Endothelial cell (in vitro differentiated cells): ENCODE measurements at places on chromosomes 5 and 9.
A peak's percentile ranks its signal among the peaks of the same experiment; 100 is the strongest.

- H3K4me1 ChIP-seq, result peaks cover 14% of the 10 kb centered on the region
- peaks cover 49% of the 10 kb centered on the region for H3K36me3 ChIP-seq
- H3K4me3 ChIP-seq, result peak overlapping the region; percentile 56
- H3K27me3 ChIP-seq, result peaks cover 12% of the 10 kb centered on the region
Observed at GRCh38 chr9:114033397-114034103, 44.5 kb downstream of the AMBP start.

DNA sequence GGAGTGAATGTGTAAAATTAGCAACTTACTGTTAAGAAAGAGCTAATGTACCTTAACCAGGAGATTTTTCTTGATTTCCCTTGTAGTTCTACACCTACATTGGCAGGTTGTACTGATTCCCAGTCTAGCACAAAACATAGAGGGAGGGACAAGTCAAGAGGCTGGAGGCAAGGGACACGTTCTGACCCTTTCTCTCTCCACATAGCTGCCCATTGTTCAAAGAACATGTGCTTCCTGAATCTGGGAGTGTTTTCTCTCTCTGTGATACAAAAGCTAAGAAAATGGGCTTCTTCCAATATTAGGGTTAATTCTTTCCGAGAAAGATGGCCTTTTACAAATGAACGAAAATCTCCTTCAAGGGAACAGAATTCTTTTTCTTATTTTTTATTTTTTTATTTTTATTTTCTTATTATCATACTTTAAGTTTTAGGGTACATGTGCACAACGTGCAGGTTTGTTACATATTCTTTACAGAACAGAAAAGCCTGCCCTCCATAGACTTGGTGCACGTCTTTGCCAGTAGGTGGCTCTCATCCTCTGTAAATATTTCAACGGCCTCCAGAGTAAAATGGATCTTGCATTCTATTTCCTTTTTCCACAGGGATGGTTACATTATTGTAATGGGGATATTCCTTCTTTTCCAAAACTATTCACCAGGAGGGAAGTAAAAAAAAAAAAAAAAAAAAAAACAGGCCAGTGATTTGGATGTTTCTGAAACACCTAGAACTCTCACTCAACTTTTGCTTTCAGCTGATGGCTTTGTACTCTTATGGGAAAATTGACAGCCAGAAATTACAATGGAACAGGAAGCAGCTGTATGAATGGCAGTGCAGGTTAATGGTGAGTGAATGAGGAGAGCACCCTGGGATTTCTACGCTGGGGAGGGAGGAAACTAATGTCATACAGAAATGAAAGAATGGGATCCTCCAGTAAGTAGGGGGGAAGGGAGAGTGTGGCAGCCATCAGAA is 13.1 kb upstream of the IFNA5 start:
- no peaks in the 10 kb centered on the region for H3K27me3 ChIP-seq
- DNase-seq, result peak; percentile 38
- peaks cover 5% of the 10 kb centered on the region for H3K4me1 ChIP-seq
- no peak overlapping the region for H3K4me3 ChIP-seq
- no peaks in the 10 kb centered on the region for H3K36me3 ChIP-seq

- H3K27me3 ChIP-seq, result peaks cover 4% of the 10 kb centered on the region
- DNase-seq, result no peak
- H3K27ac ChIP-seq, result no peak overlapping the region
Observed at GRCh38 chr5:109335114-109335513, 74.7 kb downstream of the PJA2 start.

GRCh38 chr5:5419291-5420210 is 2.9 kb upstream of the ICE1 start:
- no peak overlapping the region for H3K4me3 ChIP-seq
- DNase-seq, result no peak
- H3K4me1 ChIP-seq, result peaks cover 26% of the 10 kb centered on the region
- H3K27me3 ChIP-seq, result peaks cover 14% of the 10 kb centered on the region

GRCh38 chr9:128055344-128056040 is 11.6 kb downstream of the NAIF1 start:
- H3K27ac ChIP-seq, result no peak overlapping the region
- no peak for DNase-seq
